Activated T-helper 9 cell treated with anti-CD3 and anti-CD28 coated beads, Interleukin-2, amount 50 U/mL, for 16 hours (primary cell): ENCODE measurements at places on chromosomes 1 and 21.
A peak's percentile ranks its signal among the peaks of the same experiment; 100 is the strongest.

GRCh38 chr1:222924136-222924706 is 109.4 kb downstream of the DISP1 start:
- DNase-seq = no peak

DNA sequence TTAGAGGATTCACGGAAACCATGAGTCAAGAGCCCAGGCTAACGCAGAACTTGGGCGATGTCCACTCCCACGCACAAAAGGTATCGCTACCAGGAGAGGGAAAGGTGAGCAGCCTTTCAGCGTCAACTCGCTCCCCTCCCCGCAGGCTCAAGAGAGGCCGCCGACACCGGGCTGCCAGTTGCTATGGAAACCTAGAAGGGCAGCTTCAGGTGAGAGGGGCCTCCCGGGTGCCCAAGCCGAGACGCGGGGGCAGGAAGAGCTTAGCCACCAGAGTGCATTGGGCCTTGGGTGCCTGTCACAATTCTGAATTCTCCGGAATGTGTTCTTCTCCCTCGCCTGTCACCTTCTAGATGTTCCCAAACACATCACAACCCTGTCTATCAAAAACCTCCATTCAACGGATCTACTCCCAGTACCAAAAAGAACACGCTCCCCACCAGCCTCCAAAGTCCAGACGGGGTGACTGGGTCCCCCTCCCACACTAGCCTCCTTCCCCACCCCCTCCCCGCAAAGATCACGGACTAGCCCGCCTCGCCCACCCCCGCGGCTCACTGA is 694 bp downstream of the MEAF6 start:
- peak; percentile 48 for DNase-seq

GRCh38 chr1:154996966-154997701 is 3.7 kb downstream of the LENEP start:
- DNase-seq = no peak

DNA sequence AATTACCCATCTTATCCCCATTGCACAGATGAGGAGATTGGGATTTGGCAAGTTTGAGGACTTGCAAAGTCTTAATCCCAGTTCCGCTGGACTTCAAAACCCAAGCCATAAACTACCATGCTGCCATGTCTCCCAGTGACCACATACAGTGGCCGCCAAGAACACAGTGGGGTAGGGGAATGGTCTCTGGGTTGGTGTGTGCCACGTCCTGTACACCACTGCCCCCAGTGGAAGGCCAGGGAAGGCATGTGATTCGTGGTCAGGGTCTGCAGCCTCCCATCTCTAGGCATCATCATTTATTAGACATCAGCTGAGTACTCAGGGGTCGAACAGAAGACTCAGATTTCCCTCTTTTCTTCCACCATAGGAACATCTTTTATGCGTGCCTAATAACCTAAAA is 76.0 kb downstream of the MAN1C1 start:
- DNase-seq = no peak

- peak; percentile 9 for DNase-seq
Observed at GRCh38 chr1:40143891-40144575, 17.2 kb upstream of the RLF start.

DNA sequence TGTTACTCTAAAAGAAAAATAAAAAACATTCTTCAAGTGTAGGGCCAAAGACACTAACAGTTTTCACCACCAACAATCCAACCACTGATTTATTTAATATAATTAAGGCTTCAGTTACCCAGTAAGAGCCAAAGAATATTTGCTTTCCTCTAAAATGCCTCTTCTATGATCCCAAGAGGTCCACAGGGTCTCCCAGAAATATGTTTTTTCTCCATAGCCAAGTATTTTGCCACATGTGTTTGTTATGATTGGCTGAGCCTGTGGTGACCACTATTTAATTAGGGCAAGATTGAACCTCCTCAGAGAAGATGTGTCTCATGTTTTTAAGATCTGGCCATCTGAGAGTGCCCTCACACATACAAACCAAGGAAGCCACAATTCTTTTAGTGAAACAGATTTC is 135.9 kb downstream of the TPR start:
- DNase-seq = no peak

- DNase-seq = no peak
Observed at GRCh38 chr21:42983103-42983502, 8.7 kb downstream of the PKNOX1 start.

DNA sequence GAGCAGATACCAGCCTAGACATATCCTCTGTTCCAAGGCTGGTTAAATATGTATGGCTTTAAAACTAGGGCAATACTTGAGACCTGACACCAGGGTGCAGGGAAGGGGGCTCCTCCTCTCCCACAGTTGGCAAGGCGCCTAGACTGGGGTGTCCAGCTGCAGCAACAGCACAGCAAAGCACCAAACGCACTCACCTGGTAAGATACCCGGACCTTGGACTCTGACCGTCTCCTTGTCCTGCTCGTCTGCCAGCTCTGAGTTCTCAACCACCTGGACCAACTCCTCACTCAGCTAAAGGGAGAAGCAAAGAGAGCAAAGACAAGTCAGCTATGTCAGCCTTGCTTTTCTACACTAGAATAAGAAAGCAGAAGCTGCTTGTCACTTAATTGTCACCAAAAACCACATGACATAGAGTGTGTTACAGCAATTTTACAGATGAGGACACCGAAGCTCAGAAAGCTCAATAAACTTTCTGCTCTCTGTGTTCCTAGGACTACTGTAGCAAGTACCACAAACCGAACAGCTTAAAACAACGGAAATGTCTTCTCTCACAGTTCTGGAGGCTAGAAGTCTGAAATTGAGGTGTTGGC is 4.4 kb downstream of the PACC1 start:
- no peak for DNase-seq

GRCh38 chr1:73909043-73909562 is 288.9 kb downstream of the LRRIQ3 start:
- DNase-seq = no peak

- DNase-seq = no peak
Observed at GRCh38 chr1:32128479-32128878, 20.6 kb downstream of the KPNA6 start.

DNA sequence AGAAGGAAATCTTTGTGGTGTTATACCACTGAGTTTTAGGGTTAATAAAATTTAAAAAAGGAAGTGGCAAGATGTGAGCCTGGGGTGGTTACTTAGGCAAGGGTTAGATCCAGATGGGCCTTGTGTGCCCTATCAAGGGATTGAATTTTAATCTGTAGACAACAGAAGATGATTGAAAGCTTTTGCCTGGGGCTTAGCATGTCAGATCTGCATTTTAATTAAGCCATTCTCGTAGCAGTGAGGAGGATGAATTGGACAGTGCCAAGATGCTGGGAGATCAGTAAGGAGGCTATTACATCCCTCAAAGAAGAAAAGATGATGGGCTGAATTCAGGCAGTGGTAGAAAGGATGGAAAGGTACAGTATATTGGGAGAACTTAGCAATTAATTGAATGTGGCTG is 42.3 kb downstream of the HMGB4 start:
- DNase-seq = no peak

DNA sequence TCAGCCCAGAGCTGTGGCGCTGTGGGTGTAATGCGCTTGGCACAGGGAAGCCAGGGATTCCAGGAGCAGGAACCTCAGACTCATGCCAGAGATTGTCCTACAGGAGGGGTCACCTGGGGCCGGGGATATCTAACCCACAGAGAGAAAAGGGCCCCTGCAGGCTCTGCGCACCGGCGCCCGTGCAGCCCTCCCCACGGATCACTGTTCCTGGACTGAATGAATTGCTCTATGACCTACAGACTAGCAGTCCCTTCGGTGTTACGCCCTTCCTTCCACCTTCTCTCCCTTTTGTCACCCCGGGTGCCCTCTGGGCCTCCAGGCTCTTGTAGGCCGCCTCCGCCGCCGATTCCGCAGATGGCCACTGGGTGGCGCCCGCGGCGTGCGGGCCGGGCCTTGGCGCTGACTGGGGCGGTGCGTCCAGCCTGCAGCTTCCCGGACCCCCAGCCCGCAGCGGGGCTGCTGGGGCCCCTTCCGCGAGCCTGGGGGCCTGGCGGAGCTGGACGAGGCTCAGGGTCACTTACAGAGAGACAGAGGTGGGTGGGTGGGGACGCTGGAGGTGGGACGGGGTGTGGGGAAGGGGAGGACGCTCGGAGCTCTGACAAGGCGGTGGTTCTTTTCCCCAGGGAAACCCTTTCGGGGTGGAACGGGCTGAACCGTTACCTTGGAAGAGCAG is 101.3 kb downstream of the IER5 start:
- peak; percentile 62 for DNase-seq

DNA sequence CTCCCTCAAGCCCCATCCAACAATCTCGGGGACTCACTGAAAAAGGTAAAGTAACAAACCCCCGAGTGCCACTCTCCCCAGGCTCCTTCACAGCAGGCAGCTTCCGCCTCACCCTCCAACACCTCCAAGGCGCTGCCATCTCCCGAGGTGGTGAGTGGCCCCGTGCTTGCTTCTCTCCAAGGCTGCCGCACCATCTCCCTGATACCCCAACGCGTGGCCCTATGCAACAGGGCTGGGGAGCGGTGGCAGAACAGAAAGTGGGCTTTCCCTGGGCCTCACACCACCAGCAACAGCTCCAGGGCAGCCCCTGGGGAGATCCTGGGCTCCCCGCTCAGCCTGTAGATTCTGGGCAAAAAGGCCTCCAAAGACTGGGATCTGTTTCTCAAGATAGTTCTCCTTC is 105.1 kb downstream of the RAVER2 start:
- no peak for DNase-seq

GRCh38 chr1:57854436-57854835 is 430.6 kb upstream of the DAB1 start:
- DNase-seq = no peak

- no peak for DNase-seq
Observed at GRCh38 chr1:215824245-215824644, 257.1 kb downstream of the KCTD3 start.

DNA sequence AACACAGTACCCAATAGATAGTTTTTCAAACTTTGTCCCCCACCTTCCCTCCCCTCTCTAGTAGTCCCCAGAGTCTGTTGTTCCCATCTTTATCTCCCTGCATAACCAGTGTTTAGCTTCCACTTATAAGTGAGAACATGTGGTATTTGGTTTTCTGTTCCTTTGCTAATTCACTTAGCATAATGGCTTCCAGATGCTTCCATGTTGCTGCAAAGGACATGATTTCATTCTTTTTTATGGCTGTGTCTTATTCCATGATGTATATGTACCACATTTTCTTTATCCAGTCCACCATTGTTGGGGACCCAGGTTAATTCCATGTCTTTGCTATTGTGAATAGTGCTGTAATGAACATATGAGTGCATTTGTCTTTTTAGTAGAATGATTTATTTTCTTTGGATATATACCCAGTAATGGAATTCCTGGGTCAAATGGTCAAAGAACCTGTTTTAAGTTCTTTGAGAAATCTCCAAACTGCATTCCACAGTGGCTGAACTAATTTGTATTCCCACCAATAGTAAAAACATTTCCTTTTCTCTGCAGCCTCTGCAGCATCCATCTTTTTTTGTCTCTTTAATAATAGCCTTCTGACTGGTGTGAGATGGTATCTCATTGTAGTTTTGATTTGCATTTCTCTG is 126.0 kb downstream of the AK5 start:
- no peak for DNase-seq

DNA sequence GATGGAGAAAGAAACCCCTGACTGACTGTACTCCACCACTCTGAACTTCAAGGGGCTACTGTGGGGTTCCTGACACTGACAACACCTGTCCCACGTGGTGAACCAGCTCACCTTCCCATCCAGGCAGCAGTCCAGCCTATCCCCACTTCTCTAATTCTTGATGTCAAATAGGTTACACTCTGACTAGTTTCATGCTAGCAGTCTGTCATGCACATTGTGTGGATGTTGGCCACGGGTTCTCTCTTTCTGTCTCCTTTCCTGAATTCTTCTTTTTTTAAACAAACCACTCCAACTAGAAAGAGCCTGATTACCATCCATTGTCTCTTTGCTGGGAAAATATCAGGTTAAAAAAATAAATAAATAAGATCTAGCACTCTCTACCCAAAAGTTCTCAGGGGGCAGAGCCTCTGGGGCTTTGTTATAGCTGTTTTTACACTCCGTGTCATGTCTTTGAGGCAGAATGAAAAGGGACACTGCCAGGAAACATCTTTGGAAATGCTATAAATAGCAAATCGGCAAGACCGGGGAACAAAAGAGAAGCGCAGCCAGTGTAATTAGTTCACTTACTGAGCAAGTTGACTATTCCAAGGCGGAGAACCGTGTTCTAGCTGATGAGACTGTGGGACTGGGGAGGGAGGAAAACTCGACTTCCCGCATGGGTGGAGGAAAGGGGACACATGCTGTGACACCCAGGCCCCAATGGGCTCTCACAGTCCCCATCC is 356.1 kb downstream of the OMA1 start:
- DNase-seq = no peak
